ENCODE measurements at places on chromosomes 6 and 20. TPM values are rescaled to one million over a fixed set of nuclear protein-coding genes. Genes with fewer than 3 reads are reported as not detected.

The OPRM1 gene
- not detected for total RNA-seq

The BPIFA1 gene
- total RNA-seq = not detected

The LPA gene
- total RNA-seq = not detected

The OR12D3 gene
- total RNA-seq = not detected

The STK38 gene
- total RNA-seq = 31.7 TPM

The RIPOR3 gene
- 7.8 TPM for total RNA-seq

The APCDD1L gene
- total RNA-seq = not detected

The TSPYL1 gene
- 43.5 TPM for total RNA-seq

The PRPH2 gene
- 1.4 TPM for total RNA-seq

The SOX4 gene
- 10.9 TPM for total RNA-seq

The RIPPLY2 gene
- total RNA-seq = not detected

The RBPJL gene
- not detected for total RNA-seq

GRCh38 chr20:8971669-8972316 is 97.1 kb upstream of the PLCB4 start:
- DNase-seq = no peak

GRCh38 chr6:125906158-125906998 is 50.2 kb upstream of the HINT3 start:
- no peak for DNase-seq

DNA sequence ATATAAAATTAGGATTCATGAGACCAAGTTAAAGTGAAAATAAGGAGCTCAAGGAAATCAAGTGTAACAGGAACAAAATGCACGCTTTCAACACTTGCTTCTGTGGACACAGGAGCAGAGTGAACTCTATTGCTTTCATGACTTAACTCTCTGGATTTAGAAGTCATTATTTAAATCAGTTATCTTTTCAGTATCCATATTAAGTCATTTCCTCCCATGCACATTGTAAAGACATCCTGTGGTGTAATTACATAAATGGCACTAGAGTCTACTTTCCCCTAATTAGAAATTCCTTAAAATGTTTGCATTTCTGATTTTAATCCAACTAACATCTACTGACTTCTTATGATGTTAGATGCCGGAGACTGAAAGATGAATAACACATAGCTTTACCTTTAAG is 88.0 kb downstream of the INSM1 start:
- no peak for DNase-seq

DNA sequence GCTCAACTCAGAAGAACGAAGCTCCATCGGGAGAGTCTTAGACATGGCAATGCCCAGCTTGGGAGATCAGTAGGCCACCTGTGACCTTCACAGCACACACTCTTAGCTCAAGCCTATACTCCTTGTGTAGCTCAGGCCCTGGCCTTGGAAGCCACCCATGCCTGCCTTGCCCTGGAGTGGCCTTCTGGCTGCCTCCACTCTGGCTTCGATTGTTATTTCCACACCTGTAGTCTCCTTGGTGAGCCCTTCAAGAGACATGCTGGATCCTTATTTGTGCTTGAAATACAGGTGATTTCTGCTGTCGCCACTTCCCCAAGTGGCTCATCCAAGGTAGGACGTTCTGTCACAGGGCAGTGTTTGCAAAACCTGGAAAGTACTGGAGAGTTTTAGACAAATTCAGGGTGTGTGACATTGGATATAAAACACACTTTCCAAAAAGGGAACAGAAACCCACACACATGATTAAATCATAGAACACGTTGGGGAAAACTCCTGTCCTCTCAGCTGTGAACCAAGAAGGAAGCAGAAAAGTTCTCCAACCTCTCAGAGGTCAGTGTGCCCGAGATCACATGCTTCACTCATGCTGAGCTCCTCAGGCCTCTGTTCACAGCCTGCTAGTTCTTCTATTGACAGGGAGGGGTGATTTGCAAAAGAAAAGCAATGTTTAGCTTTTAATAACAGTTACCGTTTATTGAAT is 391.8 kb downstream of the CDC5L start:
- no peak for DNase-seq

DNA sequence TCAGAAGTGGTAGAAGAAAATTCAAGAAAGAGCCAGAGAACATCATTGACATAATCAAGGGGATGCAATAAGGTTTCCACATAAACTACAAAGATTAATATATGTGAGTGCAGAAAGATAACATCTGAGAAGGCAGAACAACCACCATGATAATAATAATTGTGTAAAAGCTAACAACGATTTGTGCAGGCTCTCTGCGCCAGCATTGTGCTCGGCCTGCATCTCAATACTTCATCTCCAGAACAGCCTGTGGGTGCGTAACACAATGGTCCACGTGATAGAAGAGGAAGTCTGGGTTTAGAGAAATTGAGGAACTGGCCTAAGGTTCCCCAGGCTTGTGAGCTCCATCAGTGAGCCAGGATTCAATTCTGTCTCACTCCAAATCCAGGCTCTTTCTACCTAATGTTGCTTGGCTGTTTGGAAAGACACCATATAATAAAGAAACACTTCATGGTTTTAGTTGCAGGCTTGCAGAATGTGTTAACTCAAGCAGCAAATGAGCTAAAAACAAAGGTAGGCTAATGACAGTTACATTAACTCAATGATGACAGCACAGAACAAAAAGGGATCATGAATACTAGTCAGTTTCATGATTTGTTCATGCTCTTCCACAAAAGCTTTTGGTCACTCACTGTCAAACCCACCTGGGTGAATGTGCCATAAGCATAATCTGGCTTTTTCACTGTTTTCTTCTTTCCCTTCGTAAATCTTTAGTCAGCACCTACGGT is 71.2 kb downstream of the LY86 start:
- DNase-seq = no peak

GRCh38 chr20:36145877-36146707 is 8.4 kb upstream of the EPB41L1 start:
- no peak for DNase-seq

GRCh38 chr6:113627480-113627879 is 229.7 kb upstream of the MARCKS start:
- no peak for DNase-seq

DNA sequence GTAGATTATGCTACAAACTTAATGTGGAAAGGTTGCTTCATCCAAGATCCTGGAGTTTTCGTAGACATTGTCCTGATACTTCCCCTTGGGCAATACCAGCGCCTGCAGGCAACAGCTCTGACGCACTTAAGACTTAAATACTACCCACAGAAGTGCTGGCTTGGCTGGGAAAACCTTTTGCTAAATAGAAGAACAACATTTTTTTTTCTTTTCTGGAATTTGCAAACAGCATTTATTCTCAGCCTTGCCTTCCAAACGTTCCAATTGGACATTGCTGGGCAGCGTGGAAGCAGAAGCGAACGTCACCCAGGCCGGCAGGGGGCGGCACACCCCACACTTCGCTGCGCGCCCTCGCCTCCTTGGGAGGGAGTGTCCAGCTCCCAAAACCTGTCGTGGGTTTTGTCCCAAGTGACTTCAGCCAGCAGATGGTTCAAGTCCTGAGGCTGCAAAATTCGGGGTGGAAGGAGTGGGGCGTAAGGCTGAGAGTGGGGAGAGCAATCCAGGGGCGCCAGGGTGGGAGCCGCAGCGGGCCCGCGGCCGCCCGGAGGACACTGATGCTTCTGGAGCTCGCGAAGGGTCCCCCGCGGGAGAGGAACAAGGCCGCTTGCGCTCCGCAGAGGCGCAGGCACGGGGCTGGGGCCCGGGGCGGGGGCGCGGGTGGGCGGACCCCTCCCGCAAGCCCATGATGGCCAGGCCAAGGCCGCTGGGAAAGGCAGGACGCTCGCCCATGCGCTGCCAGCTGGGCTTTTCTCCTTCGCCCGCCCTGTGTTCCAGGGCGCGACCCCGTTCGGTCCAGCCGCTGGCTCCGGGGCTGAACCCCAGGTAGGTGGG is 60.8 kb upstream of the MAP3K4 start:
- peak; percentile 49 for DNase-seq

DNA sequence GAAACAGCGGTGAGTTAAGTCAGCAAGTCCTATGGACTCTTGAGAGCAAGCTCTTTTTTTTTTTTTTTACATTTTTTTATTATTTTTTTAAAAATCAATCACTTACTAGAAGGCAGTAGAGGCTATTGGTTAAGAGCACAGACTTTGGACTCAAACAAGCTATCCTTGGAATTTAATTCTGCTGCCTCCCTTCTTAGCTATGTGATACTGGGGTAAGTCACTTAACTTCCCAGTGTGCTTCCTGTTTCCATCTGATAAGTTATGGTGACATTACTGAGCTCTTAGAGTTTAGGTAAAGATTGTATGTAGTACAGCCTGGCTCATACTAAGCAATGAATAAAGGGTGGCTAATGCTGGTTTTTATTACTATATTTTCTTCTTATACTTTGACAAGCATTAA is 770.5 kb upstream of the FLRT3 start:
- DNase-seq = no peak

DNA sequence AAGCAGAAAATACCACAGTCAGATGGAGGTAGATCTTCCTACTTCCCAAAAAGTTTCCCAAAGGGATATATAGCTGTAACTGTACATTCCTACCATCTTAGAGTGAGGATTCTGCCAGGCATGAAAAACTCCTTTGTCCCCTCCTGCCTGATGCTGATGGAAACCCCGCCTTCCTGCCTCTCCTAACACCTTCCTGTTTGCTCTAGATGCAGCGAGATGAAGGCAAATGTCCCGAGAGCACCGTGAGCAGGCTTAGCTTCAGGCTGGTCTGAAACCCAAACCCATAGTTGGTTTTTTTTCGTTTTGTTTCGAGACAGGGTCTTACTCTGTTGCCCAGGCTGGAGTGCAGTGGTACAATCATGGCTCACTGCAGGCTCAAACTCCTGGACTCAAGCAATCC is 55.6 kb downstream of the MYB start:
- DNase-seq = no peak

- DNase-seq = no peak
Observed at GRCh38 chr6:126427713-126428112, 87.8 kb downstream of the CENPW start.

- DNase-seq = no peak
Observed at GRCh38 chr6:45640081-45640491, 262.4 kb upstream of the SUPT3H start.

DNA sequence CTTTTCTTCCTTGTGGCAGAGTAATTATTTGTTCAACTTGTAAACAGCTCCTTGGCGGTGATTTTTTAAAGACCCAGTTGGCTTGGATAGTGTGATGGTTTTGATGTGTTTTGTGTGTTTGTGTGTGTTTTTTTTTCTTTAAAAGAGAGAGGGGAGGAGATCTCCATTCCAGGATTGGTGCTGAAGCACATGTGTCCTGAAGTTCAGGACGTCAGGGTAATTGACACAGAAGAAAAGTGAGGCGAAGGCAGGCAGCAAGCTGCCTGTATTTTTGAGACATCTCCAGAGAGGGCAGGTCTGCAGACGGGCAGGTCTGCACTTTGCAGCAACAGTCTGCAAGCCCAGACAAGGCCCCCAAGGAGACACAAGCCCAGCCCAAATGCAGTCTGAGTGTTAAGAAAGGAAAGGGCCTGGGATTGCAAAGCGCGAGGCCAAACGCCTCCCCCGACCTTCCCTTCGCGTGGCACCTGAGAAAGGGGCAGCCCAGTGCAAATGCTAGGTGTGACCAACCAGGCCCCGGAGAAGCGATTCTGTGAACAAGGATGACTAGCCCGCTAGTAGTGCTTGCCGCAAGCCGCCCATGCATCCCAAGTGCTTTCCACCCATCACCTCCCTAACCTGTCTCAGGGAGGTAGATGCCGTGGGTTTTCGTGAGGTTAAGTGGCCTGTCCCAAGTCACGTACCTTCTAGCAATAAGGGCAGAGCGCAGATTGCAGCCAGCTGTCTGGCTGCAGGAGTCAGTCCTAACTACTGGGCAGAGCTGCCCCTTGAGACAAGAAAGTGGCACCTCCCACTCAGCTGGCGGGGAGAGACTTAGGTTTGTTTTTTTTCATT is 230.5 kb downstream of the ZMYND8 start:
- DNase-seq = no peak

- DNase-seq = no peak
Observed at GRCh38 chr6:167705211-167705750, 121.4 kb upstream of the AFDN start.

DNA sequence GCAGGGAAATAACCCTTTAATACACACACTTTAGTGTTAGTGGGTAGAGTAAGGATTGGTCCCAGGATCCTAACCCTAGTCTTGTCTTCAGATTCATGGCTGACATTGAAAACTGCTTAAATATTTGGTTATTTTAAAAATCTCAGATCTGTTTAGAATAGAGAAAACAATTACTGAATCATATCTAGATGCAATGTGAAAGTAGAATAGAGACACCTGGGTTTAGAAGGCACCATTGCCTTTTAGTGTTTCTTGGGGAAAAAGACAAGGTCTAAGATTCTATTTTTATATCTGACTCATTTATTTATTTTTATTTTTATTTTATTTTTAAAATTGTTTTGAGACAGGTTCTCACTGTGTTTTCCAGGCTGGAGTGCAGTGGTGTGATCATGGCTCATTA is 6.0 kb downstream of the DDX43 start:
- DNase-seq = no peak

GRCh38 chr6:30129265-30130178 is 6.4 kb upstream of the TRIM40 start:
- no peak for DNase-seq

DNA sequence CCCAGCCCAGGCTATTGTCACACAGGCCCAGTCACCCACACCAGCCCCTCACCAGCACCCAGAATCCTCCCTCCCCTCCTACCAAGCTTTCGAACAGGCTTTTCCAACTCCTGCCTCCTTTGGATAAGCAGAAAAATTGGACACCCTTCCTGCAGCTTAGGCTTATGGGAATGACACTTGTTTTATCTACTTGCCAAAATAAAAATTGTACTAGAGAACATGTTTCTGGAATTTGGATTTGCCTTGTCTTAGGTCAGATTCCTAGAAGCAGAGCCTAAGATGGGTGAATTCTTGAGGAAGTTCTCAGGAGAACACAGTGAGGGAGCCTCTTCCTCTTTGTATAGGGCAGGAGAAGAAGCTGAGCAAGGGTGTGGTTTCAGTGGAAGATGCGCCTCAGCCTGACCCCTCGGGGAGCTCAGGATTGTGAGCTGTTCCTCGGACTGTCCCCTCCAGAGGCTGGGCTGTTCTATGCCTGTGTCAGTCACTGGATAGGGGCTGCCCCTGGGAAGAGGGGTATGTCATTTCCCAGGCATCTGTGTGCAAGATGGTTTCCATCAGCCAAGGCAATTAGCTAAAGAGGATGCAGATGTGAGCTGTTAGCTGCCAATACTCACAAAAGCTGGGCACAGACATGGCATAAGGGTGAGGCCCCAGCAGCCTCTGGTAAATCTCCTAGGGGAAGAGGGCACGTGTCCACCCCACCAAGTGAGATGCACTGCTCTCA is 33.9 kb downstream of the ITPR3 start:
- DNase-seq = no peak

- DNase-seq = no peak
Observed at GRCh38 chr6:3314176-3314575, 55.4 kb downstream of the PSMG4 start.

GRCh38 chr20:52025938-52026337 is 165.6 kb downstream of the ZFP64 start:
- no peak for DNase-seq

DNA sequence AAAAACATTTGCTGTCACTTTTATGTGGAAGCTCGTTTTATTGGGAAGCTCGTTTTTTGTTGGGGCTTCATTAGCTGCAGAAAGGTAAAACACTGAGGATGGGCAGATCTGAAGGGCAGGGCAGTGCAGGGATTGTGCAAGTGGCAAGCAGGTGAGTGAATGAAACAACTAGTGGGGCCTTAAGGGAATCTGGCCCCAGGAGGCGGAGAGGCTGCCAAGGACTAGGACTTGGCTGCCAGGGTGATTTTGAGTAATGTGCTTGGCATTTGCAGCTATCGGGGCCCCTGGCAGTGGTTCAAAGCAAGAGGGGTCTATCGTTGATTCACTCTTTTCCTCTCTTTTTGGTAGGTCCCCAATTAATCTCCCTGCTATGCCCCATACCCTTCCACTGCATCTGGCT is 11.5 kb downstream of the IL22RA2 start:
- DNase-seq = no peak

GRCh38 chr6:142387997-142388815 is 86.4 kb downstream of the ADGRG6 start:
- no peak for DNase-seq

Data from omental fat pad (tissue), 4 donors.